ENCODE measurements at places on chromosomes 6 and 20. TPM values are rescaled to one million over a fixed set of nuclear protein-coding genes. Genes with fewer than 3 reads are reported as not detected.

The TP53TG5 gene
- total RNA-seq: not detected

The BMP7 gene
- total RNA-seq: not detected

The ZSCAN16 gene
- not detected for total RNA-seq

The MLN gene
- not detected for total RNA-seq

The IP6K3 gene
- not detected for total RNA-seq

The TMEM200A gene
- 2.8 TPM for total RNA-seq

The ADGRF4 gene
- 0.16 TPM for total RNA-seq

The MRPL2 gene
- total RNA-seq: 17.7 TPM

The CRISP3 gene
- not detected for total RNA-seq

The ARFGEF3 gene
- total RNA-seq: 0.32 TPM

The SNAP25 gene
- total RNA-seq: not detected

The PGC gene
- not detected for total RNA-seq

The HTR1B gene
- 0.49 TPM for total RNA-seq

The DAAM2 gene
- total RNA-seq: 12.2 TPM

The LHFPL5 gene
- not detected for total RNA-seq

The NUDT3 gene
- total RNA-seq: 19.0 TPM

The FABP7 gene
- not detected for total RNA-seq

The MYL9 gene
- 97.7 TPM for total RNA-seq

The FAM83C gene
- total RNA-seq: not detected

The SLC35D3 gene
- not detected for total RNA-seq

The BANF2 gene
- total RNA-seq: not detected

The BIRC7 gene
- not detected for total RNA-seq

The C6orf141 gene
- not detected for total RNA-seq

The FLRT3 gene
- total RNA-seq: 0.90 TPM

The NANP gene
- 4.5 TPM for total RNA-seq

The WFDC6 gene
- total RNA-seq: not detected

The UNC93A gene
- not detected for total RNA-seq

The IRF4 gene
- not detected for total RNA-seq

The CLIC1 gene
- 525 TPM for total RNA-seq

The VGLL2 gene
- total RNA-seq: not detected

The RNF39 gene
- total RNA-seq: not detected

The TRPC4AP gene
- total RNA-seq: 81.2 TPM

The RIPPLY2 gene
- total RNA-seq: not detected

The MUCL3 gene
- total RNA-seq: not detected

The GPSM3 gene
- 7.4 TPM for total RNA-seq

The LINC00237 gene
- not detected for total RNA-seq

The NNAT gene
- 0.32 TPM for total RNA-seq

The MAK gene
- total RNA-seq: not detected

The PRRT1 gene
- not detected for total RNA-seq

The COMMD7 gene
- 15.2 TPM for total RNA-seq

The SIRPD gene
- not detected for total RNA-seq

Measured in cardiac atrium fibroblast (primary cell).